ENCODE measurements at places on chromosomes 6 and 20. TPM values are rescaled to one million over a fixed set of nuclear protein-coding genes. Genes with fewer than 3 reads are reported as not detected.

DNA sequence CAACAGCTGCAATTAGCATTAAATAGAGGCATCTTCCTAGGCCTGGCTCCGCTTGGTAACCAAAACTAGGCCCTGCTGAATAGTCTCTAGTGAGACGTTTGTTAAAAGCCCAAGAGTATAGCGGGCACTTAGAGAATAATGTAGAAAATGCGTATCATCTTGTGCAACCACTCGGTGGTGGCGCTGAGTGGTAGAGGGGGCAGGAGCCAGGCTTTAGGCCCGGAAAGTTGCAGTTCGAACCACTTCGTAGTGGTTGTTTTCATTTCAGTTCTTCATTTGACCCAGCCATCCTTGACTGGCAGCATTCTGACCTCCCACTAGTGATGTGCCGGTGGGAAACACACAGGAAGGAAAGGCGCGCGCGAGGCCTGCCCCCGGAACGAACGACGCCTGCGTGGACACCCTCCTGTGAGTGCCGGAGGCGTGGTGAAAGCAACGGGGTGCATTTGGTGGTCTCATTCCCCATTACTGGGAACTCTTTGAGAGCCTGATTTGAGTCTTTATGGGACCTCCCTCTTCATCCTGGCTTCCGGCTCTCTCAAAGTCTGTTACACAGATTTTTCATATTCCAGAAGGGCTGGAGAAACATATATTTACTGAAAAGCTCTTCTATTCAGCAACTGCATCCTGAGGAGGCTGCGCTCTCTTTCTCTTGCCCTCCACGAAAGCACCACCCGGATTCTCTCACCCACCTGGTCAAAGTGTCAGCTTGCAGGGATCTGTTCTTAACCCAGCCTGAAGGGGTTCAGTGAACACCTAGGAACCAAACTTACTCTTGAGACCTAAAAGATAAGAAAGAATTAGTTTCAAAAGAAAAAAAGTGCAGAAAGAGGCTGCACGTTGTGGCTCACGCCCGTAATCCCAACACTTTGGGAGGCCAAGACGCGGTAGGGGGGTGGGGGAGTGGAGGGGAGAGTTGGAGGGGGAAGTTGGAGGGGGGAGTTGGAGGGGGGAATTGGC, 18.2 kb downstream of the GPX5 start:
- peaks cover 18% of the 10 kb centered on the region for H3K4me1 ChIP-seq
- DNase-seq, result peak; percentile 59
- H3K27ac ChIP-seq, result no peak overlapping the region
- H3K4me3 ChIP-seq, result peak overlapping the region; percentile 55
- H3K27me3 ChIP-seq, result peaks cover 8% of the 10 kb centered on the region

DNA sequence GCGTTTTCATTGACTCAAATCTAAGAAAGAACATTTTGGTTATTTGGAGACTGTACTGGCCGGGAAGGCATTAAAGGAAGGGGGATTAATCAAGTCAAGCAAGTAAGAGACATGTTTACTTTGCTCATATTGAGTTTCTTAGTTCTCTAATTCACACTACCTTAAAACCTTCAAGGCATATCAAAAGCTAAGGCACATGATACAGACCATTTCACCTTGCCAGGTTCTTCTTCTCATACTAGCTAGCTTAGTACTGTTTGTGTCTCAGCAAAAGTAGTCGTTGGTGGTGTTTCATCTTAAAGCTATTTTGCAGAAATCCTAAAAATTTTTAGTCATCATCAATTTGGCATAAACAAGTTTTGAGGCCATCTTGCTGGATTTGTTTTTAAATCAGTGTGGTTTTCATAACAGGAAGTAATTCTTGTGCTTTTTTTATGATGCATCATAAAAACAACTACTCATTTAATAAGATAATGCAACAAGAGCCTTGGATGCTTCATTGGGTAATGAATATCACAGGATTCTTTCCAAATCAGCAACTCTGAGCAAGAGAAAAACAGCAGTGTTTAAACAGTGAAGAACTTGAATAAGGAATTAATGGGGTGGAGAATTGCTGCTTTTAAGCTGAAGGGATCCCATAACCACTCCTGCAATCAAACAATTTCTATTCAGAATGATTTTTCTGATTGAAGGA, 425.3 kb downstream of the EPM2A start:
- H3K27me3 ChIP-seq, result no peaks in the 10 kb centered on the region
- H3K36me3 ChIP-seq, result no peaks in the 10 kb centered on the region
- no peak for DNase-seq
- H3K4me1 ChIP-seq, result no peaks in the 10 kb centered on the region

DNA sequence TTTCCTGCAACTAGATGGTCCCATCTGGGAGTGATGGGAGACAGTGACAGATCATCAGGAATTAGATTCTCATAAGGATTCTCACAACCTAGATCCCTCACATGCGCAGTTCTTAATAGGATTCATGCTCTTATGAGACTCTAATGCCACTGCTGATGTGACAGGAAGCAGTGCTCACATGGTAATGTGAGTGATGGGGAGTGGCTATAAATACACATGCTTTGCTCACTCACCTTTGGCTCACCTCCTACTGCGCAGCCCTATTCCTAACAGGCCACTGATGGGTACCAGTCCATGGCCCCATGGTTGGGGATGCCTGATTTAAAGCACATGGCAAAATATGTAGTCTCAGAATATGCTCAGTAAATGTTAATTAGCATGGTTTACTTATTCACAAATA, 80.6 kb upstream of the MBOAT1 start:
- H3K27ac ChIP-seq, result no peak overlapping the region
- no peak overlapping the region for H3K4me3 ChIP-seq
- no peak for DNase-seq
- H3K36me3 ChIP-seq, result no peaks in the 10 kb centered on the region
- no peaks in the 10 kb centered on the region for H3K27me3 ChIP-seq

DNA sequence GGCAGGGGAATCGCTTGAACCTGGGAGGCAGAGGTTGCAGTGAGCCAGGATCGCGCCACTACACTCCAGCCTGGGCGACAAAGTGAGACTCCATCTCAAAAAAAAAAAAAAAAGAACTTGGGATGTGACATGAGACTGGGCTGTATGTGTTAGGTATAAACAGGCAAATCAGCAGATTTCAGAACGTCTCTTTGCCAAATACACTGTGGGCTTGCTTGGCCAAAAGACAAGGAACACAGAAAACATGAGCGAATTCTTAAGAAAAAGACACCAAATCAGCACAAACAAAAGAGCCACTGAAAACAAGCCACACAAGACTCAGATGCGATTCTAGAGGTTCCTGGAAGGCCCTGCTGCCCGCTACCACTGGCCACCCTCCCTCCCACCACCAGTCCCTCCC, 12.5 kb downstream of the ETV7 start:
- H3K27me3 ChIP-seq, result no peaks in the 10 kb centered on the region
- DNase-seq, result no peak
- H3K4me3 ChIP-seq, result no peak overlapping the region
- H3K4me1 ChIP-seq, result no peaks in the 10 kb centered on the region
- H3K27ac ChIP-seq, result no peak overlapping the region

DNA sequence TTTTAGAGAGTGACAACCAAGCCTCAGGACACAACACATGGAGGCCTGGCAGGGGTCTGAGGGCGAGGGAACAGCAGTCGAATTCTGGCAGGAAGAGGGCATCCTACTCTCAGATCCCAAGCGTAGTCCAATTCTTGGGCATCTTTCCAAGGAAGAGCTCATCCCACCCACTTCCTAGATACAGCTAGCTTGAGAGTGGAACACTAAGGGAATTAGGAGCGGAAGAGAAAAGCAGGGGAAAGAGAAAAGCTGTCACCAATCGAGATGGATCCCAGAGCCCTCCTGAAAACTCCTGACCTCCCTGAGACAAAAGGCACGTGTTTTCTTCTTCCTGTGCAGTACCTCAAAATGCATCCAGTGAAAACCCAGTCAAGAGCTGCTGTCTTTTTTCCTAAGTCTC, 67.1 kb downstream of the GFOD1 start:
- no peaks in the 10 kb centered on the region for H3K27me3 ChIP-seq
- no peak for DNase-seq
- no peak overlapping the region for H3K4me3 ChIP-seq
- H3K27ac ChIP-seq, result no peak overlapping the region
- H3K36me3 ChIP-seq, result no peaks in the 10 kb centered on the region

The WFDC5 gene
- not detected for total RNA-seq

The SLC16A10 gene
- 13.8 TPM for total RNA-seq

The LRRN4 gene
- 0.17 TPM for total RNA-seq

The LAMA2 gene
- 0.05 TPM for total RNA-seq
